ENCODE measurements at places on chromosomes 7 and 10.
A peak's percentile ranks its signal among the peaks of the same experiment; 100 is the strongest.

DNA sequence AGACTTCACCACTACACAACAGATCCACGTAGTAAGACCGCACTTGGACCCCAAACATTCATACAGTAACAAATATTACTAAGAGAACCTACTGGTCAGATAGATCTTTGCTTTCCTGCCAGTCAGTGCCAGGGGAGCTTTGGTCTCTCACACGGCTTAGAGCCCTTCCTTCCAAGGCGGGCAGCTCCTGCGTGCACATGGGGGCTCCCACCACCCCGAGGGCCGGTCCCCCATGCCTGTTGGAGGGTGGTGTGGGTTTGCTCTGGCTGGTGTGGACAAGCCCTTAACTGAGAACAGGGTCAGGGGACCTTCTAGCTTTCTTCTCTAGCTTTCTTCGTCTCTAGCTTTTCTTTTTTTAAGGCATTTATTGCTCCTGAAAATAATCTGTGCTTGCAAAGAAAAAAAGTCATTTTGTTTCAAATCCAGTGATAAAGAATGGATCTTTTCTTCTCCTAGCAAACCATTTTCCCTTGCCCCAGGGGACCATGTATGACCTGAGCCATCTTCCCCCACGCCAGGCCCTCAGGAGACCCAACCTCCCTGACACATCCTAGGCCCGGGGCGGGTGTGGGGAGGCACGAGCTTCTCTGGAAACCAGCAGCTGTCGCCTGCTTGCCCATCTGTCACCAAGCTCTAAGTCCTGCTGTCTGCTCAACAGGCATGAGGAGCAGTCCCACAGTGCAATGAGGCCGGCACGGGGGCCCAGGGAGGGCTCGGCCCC lies 591.1 kb downstream of the PTPRN2 start:
- DNase-seq, result no peak

- DNase-seq, result peak; percentile 80
Observed at GRCh38 chr7:130371046-130371445, 9.2 kb upstream of the CPA1 start.

DNA sequence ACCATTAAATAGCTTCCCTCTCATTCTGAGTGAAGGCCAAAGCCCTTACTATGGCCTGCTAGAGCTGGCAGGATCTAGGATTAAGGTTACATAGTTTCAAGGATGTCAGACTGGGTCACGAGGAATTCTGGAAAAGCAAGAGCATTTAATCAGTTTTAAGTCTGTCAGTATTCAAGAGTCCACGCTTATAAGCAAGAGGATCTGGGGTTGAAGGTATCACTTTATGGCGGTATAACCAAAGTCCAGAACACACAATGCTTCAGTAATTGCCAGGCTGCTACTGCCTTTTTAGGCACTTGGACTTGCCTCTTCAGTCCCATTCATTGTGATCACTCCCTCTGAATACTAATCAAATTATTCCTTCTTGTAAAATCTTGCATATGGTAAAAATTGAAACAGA lies 101.0 kb downstream of the HBP1 start:
- DNase-seq, result no peak

DNA sequence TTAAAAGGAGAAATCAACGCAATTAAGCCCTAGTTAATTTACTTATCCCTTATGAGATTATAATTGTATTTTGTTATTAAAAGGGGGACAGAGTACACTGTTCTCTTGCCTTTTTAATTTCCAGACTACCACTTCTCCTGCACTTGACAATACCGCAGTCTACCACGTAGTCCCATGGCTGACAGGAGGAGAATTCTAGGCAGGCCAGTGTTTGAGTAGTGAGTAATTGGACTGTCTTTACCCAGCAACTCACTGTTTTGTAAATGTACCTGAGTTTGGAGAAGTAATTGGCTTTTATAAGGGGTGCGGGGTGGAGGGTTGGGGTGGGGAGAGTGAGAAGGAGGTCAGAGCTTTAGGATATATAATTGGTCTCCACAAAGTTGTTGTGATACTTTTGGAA lies 85.4 kb downstream of the CFTR start:
- DNase-seq, result no peak

Measured in NCI-H446 (cell line).